ENCODE measurements at places on chromosomes 6 and 20.

DNA sequence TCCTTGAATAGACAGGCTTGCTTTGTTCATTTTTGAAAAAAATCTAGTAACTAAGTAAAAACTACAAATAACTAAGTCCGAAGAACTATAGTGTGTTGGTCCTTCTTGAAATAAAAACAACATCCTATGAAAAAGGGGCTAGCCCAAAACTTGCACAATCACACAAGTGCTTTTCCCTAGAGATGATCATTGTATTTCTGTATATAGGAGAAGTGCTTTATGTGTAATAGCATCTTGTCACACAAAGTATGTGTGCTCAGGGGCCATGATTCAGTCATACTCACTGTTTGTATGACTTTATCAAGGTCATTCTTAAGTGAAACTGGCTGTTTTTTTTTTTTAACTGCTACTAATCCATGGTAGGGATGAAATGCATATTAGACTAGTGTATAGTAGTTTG lies 179.8 kb downstream of the DTNBP1 start:
- DNase-seq, result no peak

- no peak for DNase-seq
These were observed 97.5 kb downstream of the FAM120B start for GRCh38 chr6:170404036-170404435.

DNA sequence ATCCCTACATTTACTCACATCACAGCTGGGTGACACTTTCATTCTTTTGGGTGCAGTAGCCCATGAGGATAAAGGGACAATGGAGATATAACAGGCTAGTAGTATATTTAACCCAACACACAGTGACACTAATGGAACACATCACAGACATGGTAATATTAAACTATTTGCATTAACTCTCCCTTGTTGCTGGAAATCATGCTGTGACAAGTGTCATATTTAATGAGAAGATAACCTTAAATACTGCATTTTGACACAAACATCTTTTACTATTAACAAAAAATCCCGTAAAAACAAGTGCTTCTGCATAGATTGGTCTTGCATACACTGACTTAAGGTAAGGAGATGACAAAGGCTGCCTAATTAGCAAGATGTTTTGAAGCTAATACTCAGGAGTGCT lies 45.5 kb downstream of the CNR1 start:
- DNase-seq, result no peak

GRCh38 chr20:25233016-25233772 lies 14.7 kb upstream of the PYGB start:
- no peak for DNase-seq

DNA sequence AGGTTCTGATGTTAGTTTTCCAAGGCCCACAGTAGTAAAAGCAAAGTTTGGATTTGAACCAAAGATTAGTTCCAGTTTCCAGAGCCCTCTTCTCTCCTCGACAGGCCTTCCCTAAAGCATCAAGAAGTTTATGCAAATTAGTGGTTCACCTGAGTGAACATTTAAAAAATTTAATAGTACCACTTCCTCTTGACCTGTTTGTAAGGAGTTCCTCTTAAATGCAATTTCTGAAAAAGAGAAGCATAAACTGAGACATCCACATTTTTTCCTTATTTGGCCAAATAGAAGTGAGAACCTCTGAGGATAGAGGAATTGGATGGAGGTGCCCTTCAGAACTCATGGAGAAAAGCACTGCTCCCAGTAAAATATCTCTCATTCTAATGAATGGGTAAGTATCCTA lies 1.2 kb upstream of the DSE start:
- no peak for DNase-seq

GRCh38 chr6:168884050-168884645 lies 369.5 kb downstream of the THBS2 start:
- no peak for DNase-seq

GRCh38 chr6:57305107-57305506 lies 12.3 kb upstream of the PRIM2 start:
- DNase-seq, result no peak

- no peak for DNase-seq
These were observed 94.2 kb downstream of the RREB1 start for GRCh38 chr6:7201732-7202541.

DNA sequence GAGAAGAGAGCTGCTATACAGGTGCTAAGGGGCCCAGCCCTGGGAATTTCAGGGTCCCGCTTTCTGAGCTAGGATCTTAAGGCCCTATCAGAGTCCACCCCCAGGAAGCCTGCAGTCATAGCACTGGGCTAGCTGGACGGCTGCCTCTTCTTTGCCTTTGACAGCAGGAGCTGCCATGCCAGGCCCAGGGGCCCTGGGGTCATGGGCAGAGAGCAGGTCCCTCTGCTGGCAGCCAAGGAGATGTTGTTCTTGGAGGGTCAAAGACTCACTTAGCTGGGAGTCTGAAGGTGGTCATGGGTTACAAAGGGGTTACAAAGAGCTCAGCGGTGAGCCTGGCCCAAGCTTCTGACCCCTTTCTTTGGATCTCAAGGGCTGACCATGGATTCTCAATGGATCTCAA lies 52.7 kb downstream of the RPP21 start:
- no peak for DNase-seq

- DNase-seq, result peak; percentile 62
These were observed 24.6 kb upstream of the GTSF1L start for GRCh38 chr20:43751167-43752050.

DNA sequence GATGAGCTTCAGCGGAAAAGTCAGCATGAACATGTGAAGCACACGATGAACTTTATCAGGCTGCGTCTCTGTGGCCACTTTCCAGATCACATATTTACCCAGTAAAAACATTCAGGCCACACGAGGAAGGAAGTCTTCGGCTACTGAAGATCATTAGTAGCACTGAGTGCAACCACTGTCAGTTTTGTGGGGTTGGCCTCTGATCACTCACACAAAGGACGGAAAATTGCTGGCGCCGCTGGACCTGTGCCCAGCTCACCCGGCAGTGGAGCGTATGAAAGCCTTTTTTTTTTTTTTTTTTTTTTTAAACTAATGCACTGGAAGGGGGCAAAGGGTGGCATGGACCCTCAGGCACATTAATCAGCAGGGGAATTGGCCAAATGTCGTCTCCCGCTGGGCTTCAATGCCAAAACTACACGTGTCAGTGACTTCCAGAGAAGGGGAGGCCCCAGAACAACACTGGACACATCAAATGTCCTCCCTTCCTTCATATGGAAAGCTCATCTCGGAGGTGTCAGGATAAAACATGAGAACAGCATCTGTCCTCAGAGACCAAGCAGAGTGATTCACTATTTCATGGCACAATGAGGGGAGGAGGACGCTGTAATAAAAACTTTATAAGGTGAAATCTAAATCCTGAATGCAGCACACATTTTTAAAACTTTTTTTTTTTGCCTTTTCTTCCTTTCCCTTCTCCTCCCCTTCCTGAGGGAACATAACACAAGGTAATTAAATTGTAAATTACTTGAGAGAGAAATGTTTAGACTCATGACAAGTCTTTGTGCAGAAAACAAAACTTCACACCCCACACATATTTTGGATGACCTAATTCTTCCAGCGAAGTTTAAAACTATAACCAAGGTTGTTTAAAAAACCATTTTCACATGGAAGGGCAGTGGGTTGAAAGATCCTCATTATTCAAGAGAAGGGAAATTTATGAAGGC lies 223.4 kb downstream of the FOXC1 start:
- DNase-seq, result no peak

DNA sequence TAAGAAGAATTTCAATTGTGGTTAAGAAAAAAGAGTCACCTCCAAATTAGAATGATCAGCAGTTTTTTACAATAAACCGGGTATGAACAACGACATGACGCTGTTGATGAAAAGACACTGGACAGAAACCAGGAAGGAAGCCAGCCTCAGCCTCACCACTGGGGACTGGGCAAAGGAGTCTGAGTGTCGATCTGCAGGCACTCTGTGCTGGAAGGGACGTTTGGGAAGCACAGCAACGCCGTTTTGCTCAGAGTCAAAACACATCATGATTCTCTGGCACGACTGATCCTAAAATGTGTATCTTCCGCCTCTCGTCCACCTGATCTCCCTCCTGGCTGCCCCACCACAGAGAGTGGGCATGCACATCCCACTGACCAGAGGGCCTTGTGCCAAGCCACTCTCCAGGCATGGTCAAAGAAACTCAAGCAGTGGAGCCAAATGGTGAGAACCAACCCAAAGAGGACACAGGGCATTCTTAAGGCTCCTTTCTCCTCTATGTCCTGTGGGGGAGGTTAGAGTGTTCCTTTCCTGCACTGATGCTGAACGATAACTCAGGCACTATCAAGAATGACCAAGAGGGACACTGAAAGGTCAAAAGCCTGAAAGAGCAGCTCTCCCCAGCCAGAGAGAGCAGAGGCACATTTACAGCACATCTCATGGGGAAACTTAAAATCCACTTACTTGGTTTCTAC lies 68.8 kb downstream of the AGPAT4 start:
- no peak for DNase-seq

DNA sequence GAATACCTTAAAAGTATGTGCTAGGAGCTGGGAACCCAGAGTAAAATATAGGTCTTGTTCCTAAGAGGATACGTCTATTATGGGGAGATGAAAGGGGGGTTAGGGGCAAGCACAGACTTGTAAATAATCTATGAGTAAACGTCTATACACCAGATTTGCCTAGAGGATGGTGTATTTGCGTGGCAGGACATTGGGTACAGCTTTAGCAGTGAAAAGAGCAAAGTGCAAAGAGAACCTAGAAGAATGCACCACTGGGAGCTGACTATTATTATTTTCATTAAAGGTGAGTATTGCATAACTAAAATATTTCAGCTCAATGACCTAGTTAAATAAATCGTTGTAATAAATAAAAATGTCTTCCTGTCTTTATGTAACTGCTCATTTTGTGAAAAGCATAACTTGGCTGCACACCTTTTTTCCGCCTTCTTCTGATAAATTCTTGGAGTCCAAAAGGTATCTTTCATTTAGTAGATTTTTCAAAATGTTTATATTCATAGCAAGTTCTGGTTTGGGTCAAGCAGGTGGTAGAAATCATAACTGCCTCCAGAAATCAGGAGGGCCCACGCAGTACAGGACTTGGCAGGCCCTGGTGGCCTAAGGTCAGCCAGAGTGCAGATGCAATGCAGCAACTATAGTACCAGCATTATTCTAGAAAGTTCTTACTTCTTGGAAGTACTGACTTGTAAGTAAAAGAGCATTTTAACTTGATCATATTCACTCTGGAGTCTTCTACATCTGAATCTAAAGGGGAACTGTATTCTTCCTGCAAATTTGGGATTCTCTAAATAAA lies 357.2 kb downstream of the PLCB1 start:
- no peak for DNase-seq

DNA sequence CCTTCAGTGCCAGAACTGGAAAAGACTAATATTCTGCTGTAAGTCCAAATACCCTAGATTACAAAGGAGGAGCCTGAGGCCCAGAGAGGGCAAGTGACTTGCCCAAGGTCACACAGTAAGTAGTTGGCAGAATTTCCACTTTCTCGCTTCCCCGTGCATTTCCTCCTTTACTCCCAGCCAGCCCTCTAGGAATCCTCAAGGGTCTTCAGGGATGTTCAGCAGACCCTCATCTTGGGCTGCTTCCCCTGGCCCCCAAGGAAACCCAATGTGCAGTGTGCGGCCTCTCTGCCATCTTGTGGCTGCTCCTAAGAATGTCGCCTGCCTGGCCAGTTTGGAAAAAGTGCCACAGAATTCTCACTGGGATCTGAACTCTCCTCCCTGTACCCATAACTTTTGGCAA lies 217.7 kb upstream of the LRFN2 start:
- DNase-seq, result no peak

DNA sequence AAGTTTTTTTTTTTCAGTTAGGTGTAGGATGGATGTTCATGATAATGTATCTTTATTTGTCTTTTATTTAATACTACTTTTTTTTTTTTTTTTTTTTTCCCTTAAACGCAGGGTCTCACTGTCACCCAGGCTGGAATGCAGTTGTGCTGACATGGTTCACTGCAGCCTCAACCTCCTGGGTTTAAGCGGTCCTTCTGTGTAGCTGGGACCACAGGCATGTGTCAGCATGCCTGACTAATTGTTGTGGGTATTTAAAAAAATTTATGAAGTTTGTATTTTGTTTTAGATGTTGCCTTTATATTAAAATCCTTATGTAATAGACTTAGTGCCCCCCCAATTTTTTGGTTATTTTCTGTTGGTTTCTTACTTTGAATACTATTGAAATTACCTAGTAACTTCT lies 42.6 kb downstream of the NCOA3 start:
- no peak for DNase-seq

DNA sequence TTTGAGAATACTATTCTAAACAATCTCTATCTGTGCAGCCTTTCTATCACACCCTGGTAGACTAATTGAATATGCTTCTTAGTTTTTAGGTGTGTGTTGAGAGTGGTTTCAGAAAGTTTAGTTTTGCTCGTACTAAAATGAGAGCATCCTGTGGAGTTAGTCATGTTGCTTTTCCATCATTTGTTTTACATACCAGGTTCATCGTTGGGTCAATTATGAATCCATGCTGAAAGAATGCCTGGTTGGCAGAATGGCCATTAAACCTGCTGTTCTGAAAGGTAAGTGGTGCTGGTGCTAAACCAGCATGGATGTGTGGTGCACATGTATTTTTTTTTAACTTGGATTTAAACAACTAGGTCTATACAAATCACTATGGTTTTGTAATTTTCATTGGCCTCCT lies 49.3 kb downstream of the CYB5R4 start:
- no peak for DNase-seq

- no peak for DNase-seq
These were observed 107.3 kb downstream of the NOL4L start for GRCh38 chr20:32477594-32478512.

DNA sequence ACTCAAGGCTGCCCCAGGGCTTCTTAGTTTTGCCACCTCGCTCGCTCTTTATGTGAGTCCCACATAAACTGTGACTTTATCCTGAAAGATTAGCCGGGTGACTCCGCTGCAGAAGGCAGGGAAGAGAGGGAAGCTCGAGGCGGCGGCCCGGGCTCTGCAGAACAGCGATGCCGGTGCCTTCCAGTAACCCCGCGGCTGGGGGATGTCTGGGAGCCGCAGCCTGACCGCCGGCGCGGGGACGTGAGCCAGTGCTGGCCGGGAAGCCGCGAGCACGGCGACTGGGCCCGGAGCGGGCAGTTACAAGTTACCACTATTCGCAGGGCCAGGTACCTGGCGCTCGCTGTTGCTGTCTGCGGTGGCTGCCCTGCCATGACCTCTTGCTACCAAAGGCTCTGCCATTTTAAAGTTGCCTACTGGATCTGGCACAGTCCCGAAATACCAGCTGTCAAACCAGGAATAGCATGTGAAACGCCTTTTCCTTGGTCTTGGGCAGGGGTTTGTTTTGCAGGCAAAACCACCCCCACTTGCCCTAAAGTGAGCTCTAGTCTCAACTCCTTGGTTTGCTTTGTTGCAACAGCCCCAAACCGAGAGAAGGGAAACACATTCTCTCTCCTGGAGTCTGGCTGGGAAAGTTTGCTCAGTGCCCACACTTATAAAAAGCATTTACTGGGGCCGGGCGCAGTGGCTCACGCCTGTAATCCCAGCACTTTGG lies 124.0 kb upstream of the SLC2A12 start:
- no peak for DNase-seq

- DNase-seq, result no peak
These were observed 50.4 kb upstream of the NKX2-2 start for GRCh38 chr20:21564127-21564773.

- DNase-seq, result no peak
These were observed 2.8 kb downstream of the AFDN start for GRCh38 chr6:167829513-167829912.

Data from AG09309 (cell line).